Smooth muscle cell of the pulmonary artery (primary cell): ENCODE measurements at places on chromosomes 16 and 17. TPM values are rescaled to one million over a fixed set of nuclear protein-coding genes. Genes with fewer than 3 reads are reported as not detected.

The SLC4A1 gene
- total RNA-seq = not detected in 2 replicates

The SSTR5 gene
- not detected in 2 replicates for total RNA-seq

The GRB7 gene
- 0.13 TPM in 1 of 2 replicates, not detected in the other for total RNA-seq

The NPIPB6 gene
- 0.85 and 0.89 TPM in 2 replicates for total RNA-seq

The CCL16 gene
- not detected in 2 replicates for total RNA-seq

The TBC1D3H gene
- not detected in 2 replicates for total RNA-seq

The CDRT15L2 gene
- total RNA-seq = not detected in 2 replicates

The CXCL16 gene
- total RNA-seq = 4.0 and 4.5 TPM in 2 replicates

The NOD2 gene
- 0.17 and 0.26 TPM in 2 replicates for total RNA-seq

The RAP1GAP2 gene
- total RNA-seq = 1.2 TPM in 2 replicates

The NPIPB13 gene
- 0.59 and 0.73 TPM in 2 replicates for total RNA-seq

The OMG gene
- 0.26 and 0.30 TPM in 2 replicates for total RNA-seq

The CLEC19A gene
- total RNA-seq = not detected in 2 replicates

The UMOD gene
- total RNA-seq = not detected in 2 replicates

The P2RX5 gene
- 0.85 and 7.1 TPM in 2 replicates for total RNA-seq

The TNFSF13 gene
- 1.4 and 2.4 TPM in 2 replicates for total RNA-seq

The NTN3 gene
- 0.85 and 1.3 TPM in 2 replicates for total RNA-seq

The ZFP3 gene
- total RNA-seq = 0.92 and 1.6 TPM in 2 replicates

The AOC2 gene
- total RNA-seq = 0.79 and 0.85 TPM in 2 replicates

The ST6GALNAC2 gene
- total RNA-seq = 0.33 and 0.76 TPM in 2 replicates
